Endodermal cell (in vitro differentiated cells): ENCODE measurements at places on chromosomes 4 and X. TPM values are rescaled to one million over a fixed set of nuclear protein-coding genes. Genes with fewer than 3 reads are reported as not detected.

GRCh38 chr4:48945981-48946380, 39.4 kb upstream of the OCIAD2 start:
- DNase-seq, result no peak
- H3K27ac ChIP-seq, result no peak overlapping the region
- no peak overlapping the region for H3K4me3 ChIP-seq
- peaks cover 19% of the 10 kb centered on the region for H3K27me3 ChIP-seq

DNA sequence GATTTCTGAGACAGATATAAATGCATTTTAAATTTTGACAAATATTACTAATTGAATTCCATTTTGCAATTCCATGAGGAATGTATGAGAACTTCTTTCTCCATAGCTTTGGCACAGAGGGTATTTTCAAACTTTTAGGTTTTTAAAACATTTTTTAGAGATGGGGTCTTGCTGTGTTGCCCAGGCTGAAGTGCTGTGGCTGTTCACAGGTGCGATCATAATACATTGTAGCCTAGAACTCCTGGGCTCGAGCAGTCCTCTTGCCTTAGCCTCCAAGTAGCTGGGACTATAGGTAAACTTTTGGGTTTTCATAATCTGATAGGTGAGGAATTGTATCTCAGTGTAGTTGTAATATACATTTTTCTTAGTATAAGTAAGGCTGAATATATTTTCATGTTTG, 53.4 kb downstream of the ANXA3 start:
- no peaks in the 10 kb centered on the region for H3K4me1 ChIP-seq
- H3K27me3 ChIP-seq, result no peaks in the 10 kb centered on the region
- no peak for DNase-seq
- no peak overlapping the region for H3K4me3 ChIP-seq

GRCh38 chr4:84666439-84666838, 83.5 kb downstream of the CDS1 start:
- no peaks in the 10 kb centered on the region for H3K27me3 ChIP-seq
- no peak for DNase-seq
- H3K4me3 ChIP-seq, result no peak overlapping the region
- H3K27ac ChIP-seq, result no peak overlapping the region

DNA sequence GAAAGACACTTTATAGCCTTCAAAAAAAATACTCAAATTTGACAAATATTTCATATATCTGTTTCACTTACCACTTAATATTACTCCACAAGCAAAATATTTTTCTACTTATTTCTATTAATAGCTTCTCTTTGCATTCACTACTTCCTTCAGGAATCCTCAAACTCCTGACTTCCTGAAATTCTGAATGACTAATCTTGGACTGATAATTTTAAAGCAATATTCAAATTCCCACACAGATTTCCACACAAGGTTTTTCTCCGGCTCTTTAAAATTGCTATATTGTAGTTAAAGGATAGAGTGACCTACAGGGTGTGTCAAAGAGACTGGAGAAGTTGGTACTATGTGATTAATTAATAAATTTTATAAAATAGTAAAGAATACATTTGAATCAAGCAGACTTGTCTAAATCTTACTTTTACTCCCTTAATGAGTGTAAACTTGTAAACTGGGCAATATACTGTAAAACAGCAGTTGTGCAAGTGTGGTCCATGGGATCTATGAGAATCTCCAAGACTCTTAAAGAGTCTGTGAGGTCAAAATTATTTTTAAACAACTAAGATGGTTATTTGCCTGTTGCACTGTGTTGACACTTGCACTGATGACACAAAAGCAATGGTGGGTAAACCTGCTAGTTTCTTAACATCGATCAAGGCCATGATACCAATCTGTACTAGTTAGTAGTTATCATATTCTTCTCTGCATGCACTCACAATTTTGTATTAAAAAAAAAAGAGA, 44.5 kb downstream of the ANKRD17 start:
- no peak overlapping the region for H3K4me3 ChIP-seq
- no peaks in the 10 kb centered on the region for H3K27me3 ChIP-seq
- H3K27ac ChIP-seq, result no peak overlapping the region
- no peaks in the 10 kb centered on the region for H3K4me1 ChIP-seq

DNA sequence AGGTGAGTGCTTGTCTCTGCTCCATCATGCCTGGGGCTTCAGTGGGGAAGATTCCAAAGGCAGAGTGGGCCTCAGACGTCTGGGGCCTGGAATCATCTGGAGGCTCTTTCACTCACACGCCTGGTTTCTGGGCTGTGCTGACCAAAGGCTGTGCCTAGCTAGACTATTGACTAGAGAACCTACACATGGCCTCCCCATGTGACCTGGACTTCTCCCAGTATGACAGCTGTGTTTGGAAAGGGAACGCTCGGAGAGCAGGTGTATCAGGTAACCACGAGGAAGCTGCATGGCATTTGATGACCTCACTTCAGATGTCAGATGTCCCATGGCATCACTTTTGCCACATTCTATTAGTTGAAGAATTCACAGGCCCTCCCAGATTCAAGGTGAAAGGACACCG, 51.0 kb downstream of the ADGRL3 start:
- H3K4me3 ChIP-seq, result no peak overlapping the region
- no peak overlapping the region for H3K27ac ChIP-seq
- H3K4me1 ChIP-seq, result peaks cover 3% of the 10 kb centered on the region
- no peaks in the 10 kb centered on the region for H3K27me3 ChIP-seq

DNA sequence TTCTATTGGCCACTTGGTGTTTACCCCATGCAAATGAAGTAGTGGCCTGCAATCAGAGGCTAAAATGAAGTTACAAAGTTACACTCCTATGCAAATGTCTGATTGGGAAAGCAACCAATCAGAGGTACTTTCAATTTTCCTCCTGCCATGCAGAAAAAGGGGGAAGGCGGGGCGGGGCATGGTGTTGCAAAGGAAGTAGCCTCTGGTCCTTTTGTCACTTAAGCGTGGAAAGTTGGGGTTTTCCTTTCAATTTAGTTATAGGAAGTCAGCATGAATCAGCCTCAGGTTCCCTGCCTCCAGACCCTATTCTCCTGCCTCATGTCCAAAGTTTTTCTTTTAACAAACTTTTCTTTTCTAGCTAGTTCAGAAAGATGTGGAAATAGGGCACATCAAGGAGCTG, 69.3 kb downstream of the GPC4 start:
- no peaks in the 10 kb centered on the region for H3K27me3 ChIP-seq
- no peak overlapping the region for H3K27ac ChIP-seq
- no peak overlapping the region for H3K4me3 ChIP-seq
- no peak for DNase-seq
- H3K4me1 ChIP-seq, result no peaks in the 10 kb centered on the region

GRCh38 chr4:34066126-34066525, 2178.2 kb downstream of the ARAP2 start:
- no peaks in the 10 kb centered on the region for H3K27me3 ChIP-seq
- no peak for DNase-seq
- no peak overlapping the region for H3K4me3 ChIP-seq
- no peaks in the 10 kb centered on the region for H3K36me3 ChIP-seq
- peaks cover 2% of the 10 kb centered on the region for H3K4me1 ChIP-seq

- no peaks in the 10 kb centered on the region for H3K36me3 ChIP-seq
- peak overlapping the region; percentile 90 for H3K4me3 ChIP-seq
- H3K27me3 ChIP-seq, result no peaks in the 10 kb centered on the region
- no peaks in the 10 kb centered on the region for H3K4me1 ChIP-seq
Measured at GRCh38 chrX:118350221-118350620, 4.3 kb downstream of the WDR44 start.

GRCh38 chr4:48499551-48500066, 9.6 kb downstream of the ZAR1 start:
- no peak overlapping the region for H3K27ac ChIP-seq
- H3K4me1 ChIP-seq, result no peaks in the 10 kb centered on the region
- H3K36me3 ChIP-seq, result peaks cover 51% of the 10 kb centered on the region
- DNase-seq, result no peak
- H3K4me3 ChIP-seq, result no peak overlapping the region
- H3K27me3 ChIP-seq, result no peaks in the 10 kb centered on the region

- H3K36me3 ChIP-seq, result no peaks in the 10 kb centered on the region
- no peaks in the 10 kb centered on the region for H3K27me3 ChIP-seq
- peak overlapping the region; percentile 10 for H3K27ac ChIP-seq
- no peak for DNase-seq
- peaks cover 3% of the 10 kb centered on the region for H3K4me1 ChIP-seq
Measured at GRCh38 chr4:68272380-68272779, 26.9 kb upstream of the TMPRSS11B start.

- H3K27me3 ChIP-seq, result no peaks in the 10 kb centered on the region
- peak; percentile 26 for DNase-seq
- no peak overlapping the region for H3K27ac ChIP-seq
- H3K4me1 ChIP-seq, result no peaks in the 10 kb centered on the region
- no peak overlapping the region for H3K4me3 ChIP-seq
Measured at GRCh38 chr4:8324640-8325239, 55.2 kb downstream of the HTRA3 start.

GRCh38 chrX:100606753-100607152, 22.0 kb downstream of the TNMD start:
- DNase-seq, result no peak
- no peaks in the 10 kb centered on the region for H3K4me1 ChIP-seq
- H3K4me3 ChIP-seq, result no peak overlapping the region
- H3K27me3 ChIP-seq, result no peaks in the 10 kb centered on the region
- H3K27ac ChIP-seq, result no peak overlapping the region

- H3K27ac ChIP-seq, result no peak overlapping the region
- H3K36me3 ChIP-seq, result no peaks in the 10 kb centered on the region
- peaks cover 15% of the 10 kb centered on the region for H3K27me3 ChIP-seq
- peaks cover 4% of the 10 kb centered on the region for H3K4me1 ChIP-seq
- H3K4me3 ChIP-seq, result no peak overlapping the region
Measured at GRCh38 chr4:108107729-108108382, 60.9 kb downstream of the LEF1 start.

- H3K4me1 ChIP-seq, result no peaks in the 10 kb centered on the region
- DNase-seq, result no peak
- H3K27me3 ChIP-seq, result no peaks in the 10 kb centered on the region
- no peak overlapping the region for H3K4me3 ChIP-seq
- H3K36me3 ChIP-seq, result no peaks in the 10 kb centered on the region
Measured at GRCh38 chrX:42585842-42586621, 191.9 kb downstream of the PPP1R2C start.

- DNase-seq, result no peak
- no peak overlapping the region for H3K27ac ChIP-seq
Measured at GRCh38 chr4:48157271-48157670, 23.2 kb upstream of the TXK start.

DNA sequence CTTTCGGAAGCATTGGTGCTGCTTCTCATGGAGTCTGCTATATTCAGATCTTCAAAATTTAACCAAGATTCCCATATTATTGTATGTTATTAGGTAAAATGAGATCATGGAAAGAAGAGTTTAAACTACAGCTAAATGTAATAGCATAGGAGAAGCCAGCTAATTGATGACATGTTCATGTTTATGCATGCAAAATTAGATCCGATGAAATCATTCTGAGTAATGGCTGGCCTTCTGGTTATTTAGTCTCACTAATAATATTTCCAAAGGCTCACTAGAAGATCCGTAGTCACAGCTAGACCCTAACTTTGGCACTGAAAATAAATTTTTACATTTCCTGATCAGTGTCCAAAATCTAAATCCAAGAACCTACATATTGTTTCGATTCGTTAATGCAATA, 19.8 kb upstream of the PHKA2 start:
- no peak for DNase-seq
- H3K27ac ChIP-seq, result no peak overlapping the region
- no peaks in the 10 kb centered on the region for H3K36me3 ChIP-seq
- no peak overlapping the region for H3K4me3 ChIP-seq
- no peaks in the 10 kb centered on the region for H3K4me1 ChIP-seq
- no peaks in the 10 kb centered on the region for H3K27me3 ChIP-seq

DNA sequence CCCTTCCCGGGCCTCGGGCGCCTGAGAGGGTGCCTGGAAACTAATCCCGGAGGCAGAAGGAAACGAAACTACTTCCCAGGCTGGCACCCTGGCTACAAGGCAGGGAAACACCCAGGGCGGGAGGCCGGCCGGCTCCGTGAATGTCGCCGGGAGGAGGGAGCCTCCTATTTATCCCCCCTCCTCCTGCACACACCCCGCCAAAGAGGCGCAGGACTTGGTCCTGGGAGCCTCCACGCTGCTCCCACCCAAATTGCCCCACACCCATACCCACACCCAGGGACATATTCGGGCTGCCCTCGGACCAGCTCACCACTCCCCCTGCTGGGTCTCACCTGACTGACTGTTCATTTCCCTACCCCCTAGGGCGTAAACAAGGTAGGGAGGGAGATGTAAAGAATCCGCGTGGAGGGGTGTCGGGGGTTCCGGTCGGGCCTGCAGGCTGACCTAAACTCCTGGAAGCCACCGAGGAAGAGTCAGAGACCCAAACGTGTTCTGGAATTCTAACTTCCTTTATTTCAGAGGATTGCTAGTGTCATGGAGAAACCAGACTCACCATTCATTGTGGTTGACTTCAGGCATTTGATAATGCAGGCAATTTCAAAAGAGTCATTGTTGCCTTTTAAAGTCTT, at the start of gene BTC:
Gene BTC (minus strand): TSS at position 142 of the 629 bp plus-strand sequence. CDS start 198 bp downstream, outside the sequence.
- H3K27ac ChIP-seq, result no peak within 1 kb of the TSS
- peak within 1 kb of the TSS; percentile 76 for H3K4me3 ChIP-seq
- H3K36me3 ChIP-seq, result no peaks in the 10 kb centered on the region
- DNase-seq, result peak; percentile 77
- peaks cover 46% of the 10 kb centered on the region for H3K27me3 ChIP-seq
- H3K4me1 ChIP-seq, result no peaks in the 10 kb centered on the region

DNA sequence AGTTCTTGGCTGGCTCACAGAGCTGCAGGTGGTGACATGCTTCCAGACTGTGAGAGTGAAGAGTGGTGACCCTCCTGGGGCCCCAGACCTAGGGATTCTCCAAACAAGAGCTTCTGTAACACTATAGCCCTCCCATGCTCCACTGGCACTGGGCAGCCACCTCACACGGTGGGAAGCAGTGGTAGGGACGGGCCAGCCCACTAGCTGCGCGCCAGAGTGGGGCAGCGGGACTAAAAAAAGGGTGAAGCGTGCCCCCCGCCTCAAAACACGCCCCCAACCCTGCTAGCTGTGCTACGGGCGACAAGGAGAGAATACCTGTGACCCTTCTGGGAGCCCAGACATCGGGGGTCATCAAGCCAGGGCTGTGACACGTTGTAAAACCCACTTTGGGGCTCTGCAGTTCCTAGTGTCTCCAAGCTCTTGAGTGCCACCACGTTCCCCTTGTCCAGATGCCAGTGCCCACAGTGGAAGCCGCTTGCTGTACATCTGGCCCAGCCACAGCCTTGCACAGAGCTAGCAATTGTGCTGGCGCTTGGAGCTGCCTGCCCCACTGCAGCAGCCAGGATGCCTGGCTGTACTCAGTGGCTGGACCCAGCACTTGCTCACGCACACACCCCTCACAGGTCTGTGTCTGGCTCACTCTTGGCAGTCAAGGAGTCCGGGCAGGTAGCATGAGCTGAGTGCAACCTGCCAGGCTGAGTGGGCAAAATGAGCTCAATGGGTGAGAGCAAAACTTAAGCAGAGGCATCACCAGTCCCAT, 100.0 kb downstream of the DCAF12L2 start:
- no peak overlapping the region for H3K27ac ChIP-seq
- H3K27me3 ChIP-seq, result no peaks in the 10 kb centered on the region
- no peak for DNase-seq
- no peaks in the 10 kb centered on the region for H3K36me3 ChIP-seq
- H3K4me1 ChIP-seq, result no peaks in the 10 kb centered on the region

- H3K4me1 ChIP-seq, result peaks cover 9% of the 10 kb centered on the region
- no peaks in the 10 kb centered on the region for H3K27me3 ChIP-seq
- H3K4me3 ChIP-seq, result no peak overlapping the region
- H3K36me3 ChIP-seq, result no peaks in the 10 kb centered on the region
Measured at GRCh38 chr4:5942947-5943346, 50.1 kb upstream of the CRMP1 start.

The SHROOM4 gene
- total RNA-seq, result 10.4 to 22.8 TPM (median 20.5 TPM) in 3 replicates

The CAPN6 gene
- 0.42 to 0.78 TPM (median 0.58 TPM) in 3 replicates for total RNA-seq

The DNAAF6 gene
- total RNA-seq, result not detected in 3 replicates

The KCNIP4 gene
- total RNA-seq, result not detected in 2 replicates

The MAD2L1 gene
- total RNA-seq, result 53.3 and 57.1 TPM in 2 replicates

The C4orf36 gene
- 1.2 to 3.7 TPM (median 1.7 TPM) in 3 replicates for total RNA-seq

The PJA1 gene
- 15.7 to 39.5 TPM (median 32.6 TPM) in 3 replicates for total RNA-seq

The RHOXF1 gene
- 0.37 TPM in 1 of 2 replicates, not detected in the other for total RNA-seq

The CT45A3 gene
- total RNA-seq, result not detected in 2 replicates

The PHOX2B gene
- not detected in 3 replicates for total RNA-seq

The DAPP1 gene
- not detected in 2 replicates for total RNA-seq

The CLDN24 gene
- total RNA-seq, result not detected in 3 replicates
